ENCODE measurements at places on chromosomes 11 and 22.
A peak's percentile ranks its signal among the peaks of the same experiment; 100 is the strongest.

DNA sequence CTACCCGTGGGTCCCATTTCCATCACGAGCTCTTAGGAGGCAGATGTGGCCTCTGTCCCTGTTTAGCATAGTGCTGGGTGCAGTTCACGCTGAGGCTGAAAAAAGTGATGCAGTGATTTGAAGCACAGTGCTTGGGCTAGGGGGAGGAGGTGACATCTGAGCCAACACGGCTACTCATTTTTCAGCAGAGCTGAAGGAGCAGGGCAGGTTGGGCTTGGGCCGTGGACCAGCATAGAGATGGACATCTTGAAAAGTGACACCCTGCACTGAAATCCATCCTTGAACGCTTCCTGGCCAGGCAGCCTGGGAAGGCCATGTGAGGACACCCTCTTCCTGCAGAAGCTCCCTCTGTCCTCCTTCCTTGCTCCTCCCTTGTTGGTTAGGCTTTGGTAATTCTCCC, 66.4 kb downstream of the ADAMTS15 start:
- DNase-seq: no peak

DNA sequence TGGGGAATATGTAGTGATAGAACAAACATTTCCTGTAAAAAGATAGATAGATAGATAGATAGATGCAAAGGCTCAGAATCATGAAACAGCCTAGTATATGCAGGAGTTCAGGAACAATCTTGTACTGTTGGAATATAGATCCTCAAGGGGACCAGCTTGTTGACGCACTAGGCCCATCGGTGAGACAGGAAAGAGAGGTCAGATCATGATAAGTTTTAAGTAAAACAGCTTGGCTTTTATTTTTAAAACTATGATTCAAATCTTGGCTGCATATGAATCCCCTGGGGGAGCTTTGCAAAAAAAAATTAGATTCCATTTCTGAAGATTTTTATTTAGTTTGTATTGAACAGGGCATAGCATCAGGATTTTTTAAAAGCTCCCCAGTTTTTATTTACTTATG, 185.8 kb downstream of the TRPC6 start:
- no peak for DNase-seq

GRCh38 chr22:31825513-31825912, 71.7 kb downstream of the DEPDC5 start:
- DNase-seq: no peak

- no peak for DNase-seq
These were observed 83.5 kb upstream of the EIF3D start for GRCh38 chr22:36612458-36612857.

DNA sequence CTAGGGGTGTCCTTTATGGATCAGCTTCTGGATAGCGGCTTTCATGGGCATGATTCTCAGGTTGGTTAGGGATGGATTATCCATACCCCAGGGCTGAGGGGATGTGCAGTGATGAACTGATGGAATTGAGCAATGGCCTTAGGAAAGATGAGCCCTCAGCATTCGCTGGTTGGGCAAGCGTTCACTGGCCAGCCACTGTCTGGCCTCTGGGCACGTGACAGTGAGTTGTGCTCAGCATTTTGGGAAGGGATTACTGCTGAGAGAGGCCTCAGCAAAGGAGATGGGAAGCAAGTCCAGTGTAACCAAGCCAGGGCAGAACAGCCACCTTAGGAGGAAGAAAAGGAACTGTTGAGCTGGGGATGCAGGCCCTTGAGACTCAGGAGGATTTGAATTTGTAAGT, 17.4 kb downstream of the UBASH3B start:
- no peak for DNase-seq

- no peak for DNase-seq
These were observed 6.8 kb downstream of the ALDH3B2 start for GRCh38 chr11:67667490-67668191.

DNA sequence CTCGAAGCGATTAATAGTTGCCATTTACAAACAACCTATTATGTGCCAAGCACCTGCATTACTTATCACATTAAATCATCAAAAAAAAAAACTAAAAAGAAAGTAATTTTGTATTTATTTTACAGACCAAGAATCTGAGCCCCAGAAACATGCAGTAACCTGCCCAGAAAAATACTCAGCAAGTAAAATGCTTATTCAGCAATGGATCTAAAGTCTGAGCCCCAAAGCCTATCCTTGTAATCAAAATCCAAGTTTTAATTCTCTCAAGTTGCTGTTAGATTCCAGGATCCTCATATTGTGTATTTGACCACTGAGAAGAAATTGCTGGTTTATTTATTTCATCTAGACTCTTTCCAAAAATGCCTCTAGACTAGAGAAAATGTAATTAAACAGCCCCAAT, 783.3 kb upstream of the API5 start:
- DNase-seq: no peak

- DNase-seq: no peak
These were observed 15.2 kb upstream of the CDC42EP1 start for GRCh38 chr22:37544955-37545702.

DNA sequence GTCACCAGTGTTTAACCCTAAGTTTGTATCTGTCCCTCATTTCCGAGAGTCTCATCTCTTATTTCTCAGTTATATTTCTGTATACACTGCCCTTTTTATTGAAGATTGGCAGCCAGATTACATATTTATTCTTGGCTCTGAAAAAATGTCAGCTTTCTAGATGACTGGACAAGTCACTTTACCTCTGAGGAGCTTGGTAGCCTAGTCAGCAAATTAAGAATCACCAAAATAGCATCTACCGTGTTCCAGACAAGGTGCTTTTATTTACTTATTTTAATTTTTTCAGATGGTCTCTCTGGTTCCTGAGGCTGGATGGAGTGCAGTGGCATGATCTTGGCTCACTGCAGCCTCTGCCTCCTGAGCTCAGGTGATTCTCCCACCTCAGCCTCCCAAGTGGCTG, 5.6 kb upstream of the RBM4 start:
- DNase-seq: no peak

DNA sequence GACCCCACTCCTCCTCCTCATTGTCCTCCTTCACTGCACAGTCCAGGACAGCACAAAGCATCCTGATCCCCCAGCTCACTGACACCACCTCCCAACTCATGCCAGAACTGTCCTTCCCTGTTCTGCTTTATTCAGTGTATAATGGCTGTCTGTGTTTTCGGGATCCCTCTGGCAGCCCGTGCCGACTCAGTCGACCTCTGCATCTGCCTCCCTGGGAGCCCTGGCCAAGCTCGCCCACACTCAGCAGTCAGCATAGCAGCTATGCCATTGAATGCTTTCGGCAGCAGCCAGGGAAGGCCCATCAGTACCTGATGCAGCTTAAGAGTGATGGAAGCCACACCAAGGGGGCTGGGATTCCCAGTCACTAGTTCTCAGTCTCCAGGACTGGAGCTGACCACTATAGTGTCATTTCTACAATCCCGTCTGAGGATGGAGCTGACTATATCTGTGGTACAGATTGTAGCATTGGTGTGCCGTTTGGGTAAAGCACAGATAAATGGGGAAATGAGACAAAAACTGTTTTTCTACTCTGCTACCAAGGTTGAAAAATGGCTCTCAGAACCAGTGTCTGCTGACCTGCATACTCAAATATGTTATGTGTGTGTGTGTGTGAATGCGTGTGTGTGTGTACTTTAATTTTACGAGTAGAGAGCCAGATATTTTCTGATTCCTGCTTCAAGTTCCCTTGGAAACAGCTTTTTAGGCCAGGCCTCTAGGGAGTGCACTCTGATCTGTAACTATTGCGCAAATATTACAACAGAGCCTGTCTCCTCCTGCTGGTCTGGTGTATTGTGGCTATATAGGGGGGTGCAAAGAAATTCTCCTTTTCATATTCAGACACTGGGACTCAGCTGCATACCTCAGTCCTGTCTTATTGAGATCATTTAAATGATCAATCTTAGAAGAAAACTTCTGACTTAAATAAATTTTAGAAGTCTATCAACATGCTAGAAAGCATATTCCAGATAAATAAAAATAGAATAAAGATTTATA, 78.8 kb upstream of the TOP3B start:
- no peak for DNase-seq

DNA sequence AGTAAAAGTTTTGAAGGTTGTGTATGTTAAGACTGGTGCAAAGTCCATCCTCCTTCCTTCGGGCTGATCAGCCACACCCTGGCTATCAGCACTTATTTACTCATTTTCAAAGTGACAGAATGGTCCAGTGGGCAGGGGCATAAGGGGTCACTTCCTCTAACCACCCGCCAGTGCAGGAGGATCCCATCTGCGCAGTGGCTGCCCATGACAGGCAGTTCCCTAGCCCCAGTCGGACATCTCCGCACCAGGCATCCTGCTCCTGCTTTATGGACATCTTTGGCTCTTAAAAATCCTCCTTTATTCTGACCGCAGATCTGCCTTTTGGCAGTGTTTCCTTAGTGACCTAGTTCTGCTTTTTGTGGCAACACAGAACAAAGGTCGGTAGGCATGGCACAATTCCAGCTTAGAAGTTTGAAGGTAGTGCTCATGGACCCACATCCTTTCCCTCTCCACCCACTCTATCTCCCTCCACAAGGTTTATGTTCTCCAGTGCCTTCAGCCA, 55.9 kb downstream of the BMAL1 start:
- DNase-seq: no peak

DNA sequence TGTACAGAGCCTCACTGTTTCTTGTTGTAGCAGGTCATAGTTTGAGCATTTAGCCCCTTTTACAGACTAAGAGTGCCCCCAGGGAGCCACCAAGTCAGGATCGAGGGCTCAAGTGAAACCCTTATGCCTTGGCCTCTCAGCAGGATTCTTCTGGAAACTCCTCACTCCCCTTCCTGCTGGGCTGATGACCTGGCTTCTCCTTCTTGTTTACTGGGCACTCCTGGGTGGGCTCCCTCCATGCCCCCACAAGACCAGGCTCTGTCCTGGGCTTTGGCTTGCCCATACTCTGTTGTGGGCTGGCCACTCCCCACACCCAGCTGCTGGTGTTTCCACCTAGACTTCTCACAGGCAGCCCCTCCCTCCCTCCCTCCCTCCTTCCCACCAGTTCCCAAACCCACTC, 69.6 kb downstream of the MED15 start:
- DNase-seq: no peak

DNA sequence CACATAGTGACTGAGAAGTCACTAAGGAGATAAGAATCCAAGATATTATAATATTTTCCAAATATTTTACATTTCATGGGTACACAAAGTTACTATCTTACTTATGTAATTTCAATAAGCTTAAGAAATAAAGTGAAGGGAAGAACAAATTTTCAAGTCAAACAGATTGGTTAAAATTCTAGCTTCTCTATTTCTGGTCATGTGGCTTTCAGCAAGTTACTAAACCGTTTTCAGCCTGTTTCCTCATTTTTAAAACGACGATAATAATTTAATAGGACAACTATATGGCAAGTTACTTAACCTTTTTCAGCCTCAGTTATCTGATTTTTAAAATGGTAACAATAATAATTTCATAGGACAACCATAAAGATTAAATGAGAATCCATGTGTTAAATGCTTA, 15.6 kb downstream of the DCUN1D5 start:
- no peak for DNase-seq

DNA sequence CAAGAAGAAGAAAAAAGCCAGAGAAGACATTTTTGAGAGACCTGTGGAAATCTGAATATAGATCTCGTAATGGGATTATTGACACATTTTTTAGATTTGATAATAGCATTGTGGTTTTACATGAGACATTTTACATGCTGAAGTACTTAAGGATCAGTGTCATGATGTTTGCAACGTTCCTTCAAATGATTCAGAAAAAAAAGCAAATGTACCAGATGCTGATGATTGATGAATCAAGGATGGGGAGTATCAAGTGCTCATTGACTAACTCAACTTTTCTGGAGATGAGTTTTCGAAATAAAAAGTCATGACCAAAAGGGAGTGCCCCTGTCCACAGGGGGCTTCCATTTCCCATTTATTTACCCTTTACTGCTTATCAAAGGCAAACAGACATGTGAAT, 207.0 kb upstream of the SORL1-AS1 start:
- no peak for DNase-seq

GRCh38 chr11:103544874-103545273, 435.6 kb downstream of the DYNC2H1 start:
- no peak for DNase-seq

DNA sequence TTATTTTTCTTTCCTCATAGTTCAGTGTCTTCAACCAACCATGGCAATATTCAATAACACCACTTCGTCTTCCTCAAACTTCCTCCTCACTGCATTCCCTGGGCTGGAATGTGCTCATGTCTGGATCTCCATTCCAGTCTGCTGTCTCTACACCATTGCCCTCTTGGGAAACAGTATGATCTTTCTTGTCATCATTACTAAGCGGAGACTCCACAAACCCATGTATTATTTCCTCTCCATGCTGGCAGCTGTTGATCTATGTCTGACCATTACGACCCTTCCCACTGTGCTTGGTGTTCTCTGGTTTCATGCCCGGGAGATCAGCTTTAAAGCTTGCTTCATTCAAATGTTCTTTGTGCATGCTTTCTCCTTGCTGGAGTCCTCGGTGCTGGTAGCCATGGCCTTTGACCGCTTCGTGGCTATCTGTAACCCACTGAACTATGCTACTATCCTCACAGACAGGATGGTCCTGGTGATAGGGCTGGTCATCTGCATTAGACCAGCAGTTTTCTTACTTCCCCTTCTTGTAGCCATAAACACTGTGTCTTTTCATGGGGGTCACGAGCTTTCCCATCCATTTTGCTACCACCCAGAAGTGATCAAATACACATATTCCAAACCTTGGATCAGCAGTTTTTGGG, at the start of gene OR51T1:
OR51T1 (plus strand) TSS at position 41 of the 641 bp plus-strand sequence; CDS start at position 41, 0 bp downstream.
- peak; percentile 10 for DNase-seq

GRCh38 chr22:19546680-19547079, 22.5 kb upstream of the CLDN5 start:
- no peak for DNase-seq

GRCh38 chr11:1197886-1198560, 24.8 kb upstream of the MUC5B start:
- DNase-seq: no peak
